ENCODE measurements at places on chromosomes 1 and 21.

DNA sequence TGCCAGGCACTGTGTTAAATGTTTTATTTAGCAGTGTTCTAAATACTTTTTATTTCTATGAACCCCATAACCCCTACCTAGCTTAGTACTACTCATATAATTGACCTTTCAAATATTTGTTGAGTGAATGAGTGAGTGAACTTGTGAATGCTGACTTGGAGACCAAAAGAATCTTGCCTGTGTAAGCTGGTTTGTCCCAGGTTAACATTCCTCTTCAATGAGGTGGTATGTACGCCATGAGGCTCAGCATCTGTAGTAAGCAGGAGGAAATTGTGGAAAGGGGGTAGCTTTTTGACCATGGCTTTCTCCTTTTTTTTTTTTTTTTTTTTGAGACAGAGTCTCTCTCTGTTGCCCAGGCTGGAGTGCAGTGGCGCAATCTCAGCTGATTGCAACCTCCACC lies 14.6 kb downstream of the MED18 start:
- DNase-seq, result no peak

DNA sequence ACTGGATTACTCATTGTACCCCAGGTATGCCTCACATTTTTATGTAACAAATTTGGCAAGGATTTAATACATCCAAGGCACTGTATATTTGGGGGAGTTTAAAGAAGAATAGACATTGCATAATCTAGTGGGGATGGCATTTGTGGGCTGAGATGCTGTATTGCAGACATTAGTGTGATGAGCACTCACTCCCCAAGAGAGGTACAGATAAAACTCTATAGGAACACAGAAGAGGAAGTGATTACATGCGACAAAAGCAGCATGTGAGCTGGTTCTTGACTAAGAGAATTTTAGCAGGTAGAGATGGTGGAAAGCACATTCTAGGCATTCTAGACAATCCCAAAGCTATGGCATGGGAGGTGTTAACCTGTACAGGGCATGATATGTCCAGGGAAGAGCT lies 24.2 kb upstream of the CDC14A start:
- no peak for DNase-seq

DNA sequence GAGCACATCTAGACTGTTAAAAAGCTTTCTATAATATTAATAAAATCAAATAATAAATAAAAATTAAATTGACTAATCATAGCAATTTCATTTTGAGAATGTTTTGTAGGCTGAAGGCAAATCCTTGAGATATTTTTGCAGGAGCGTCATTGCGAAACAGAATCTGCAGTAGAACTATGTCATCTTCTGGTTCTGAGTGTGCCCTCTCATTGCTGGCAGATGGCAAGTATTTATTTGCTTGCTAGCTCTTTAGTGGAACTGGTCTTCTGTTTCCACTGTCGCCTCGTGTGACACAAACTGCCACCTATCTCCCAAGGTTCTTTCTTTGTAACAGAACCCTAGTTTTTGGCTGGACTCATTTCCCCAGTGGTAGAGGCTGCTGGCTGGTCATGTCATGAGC lies 19.0 kb upstream of the IRF2BP2 start:
- no peak for DNase-seq

GRCh38 chr1:162213281-162213912 lies 143.9 kb downstream of the NOS1AP start:
- DNase-seq, result no peak

DNA sequence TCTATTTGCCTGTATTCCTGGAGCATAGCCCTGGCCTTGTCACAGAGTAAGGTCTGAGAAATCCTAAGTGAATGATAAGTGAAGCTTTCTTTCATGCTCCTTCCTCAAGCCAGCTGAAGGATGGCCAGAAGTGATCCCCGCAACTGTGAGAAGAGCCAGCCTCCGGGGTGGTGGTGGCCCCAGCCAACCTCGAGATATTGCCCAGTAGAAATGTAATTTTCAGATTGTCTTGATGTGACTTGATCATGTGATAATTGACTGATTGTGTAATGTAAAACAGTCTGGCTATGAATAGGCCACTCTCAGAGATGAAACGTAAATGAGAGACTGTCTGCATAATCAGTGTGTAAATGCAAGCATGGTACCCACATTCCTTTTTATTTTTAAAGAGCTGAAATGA lies 242.4 kb upstream of the CAMK1G start:
- no peak for DNase-seq

- no peak for DNase-seq
These were observed 115.2 kb upstream of the ATP1A1 start for GRCh38 chr1:116257836-116258235.

DNA sequence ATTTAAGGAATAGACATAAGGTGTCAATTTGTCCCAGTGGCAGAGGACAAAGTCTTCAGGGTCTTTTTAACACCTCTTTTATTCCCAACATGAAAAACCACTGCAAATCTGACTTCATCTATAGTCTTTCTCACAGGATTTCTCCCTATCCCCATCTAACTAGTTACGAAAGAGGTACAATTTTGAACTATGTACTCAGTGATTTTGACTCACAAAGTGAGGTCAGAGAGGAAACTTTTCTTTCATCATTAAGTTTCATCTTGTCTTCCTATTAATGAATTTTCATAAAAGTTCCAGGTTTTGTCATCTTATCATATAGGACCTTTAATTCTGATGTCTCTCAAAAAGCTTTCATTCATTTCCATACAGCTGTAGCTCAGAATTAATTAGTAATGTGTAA lies 63.3 kb downstream of the ASH1L start:
- DNase-seq, result no peak
